ENCODE measurements at places on chromosomes 3 and 15. TPM values are rescaled to one million over a fixed set of nuclear protein-coding genes. Genes with fewer than 3 reads are reported as not detected.

The FRMD4B gene
- total RNA-seq = 34.5 TPM

The POPDC2 gene
- total RNA-seq = 1.9 TPM

The STAB1 gene
- 0.36 TPM for total RNA-seq

DNA sequence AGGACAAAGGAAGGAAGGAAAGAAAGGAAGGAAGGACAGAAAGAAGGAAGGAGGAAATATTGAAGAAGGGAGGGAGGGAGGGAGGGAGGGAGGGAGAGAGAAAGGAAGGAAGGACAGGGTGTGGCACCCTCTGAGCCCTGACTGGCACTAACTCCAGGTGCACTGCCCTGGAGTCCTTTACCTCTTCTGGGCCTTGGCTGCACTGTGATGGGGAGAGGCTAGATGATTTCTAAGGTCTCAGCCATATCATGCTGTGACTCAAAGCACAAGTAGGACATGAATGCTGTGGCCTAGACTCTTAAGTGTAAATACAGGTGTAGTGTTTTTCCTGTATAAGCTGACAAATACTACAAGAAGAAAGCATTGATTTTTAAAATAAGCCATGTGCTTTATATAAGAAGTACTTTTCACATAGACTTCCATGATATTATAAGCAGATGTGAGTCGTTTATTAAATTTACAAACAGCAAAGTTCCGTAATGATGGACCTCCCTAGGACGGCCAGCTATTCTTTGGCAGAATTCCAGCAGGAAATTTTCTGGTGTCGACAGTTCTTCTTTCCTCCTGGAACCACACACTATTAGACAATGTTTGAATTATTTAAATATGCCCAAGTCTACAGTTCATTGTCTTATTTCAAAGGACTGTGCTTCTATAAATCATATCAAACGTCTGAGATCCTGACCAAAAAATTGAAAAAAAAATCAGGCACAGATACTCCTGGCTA lies 213.8 kb upstream of the C2CD4B start:
- DNase-seq = no peak

The PLA2G4E gene
- total RNA-seq = not detected

- no peak for DNase-seq
These were observed 37.3 kb upstream of the CDV3 start for GRCh38 chr3:133535971-133536881.

DNA sequence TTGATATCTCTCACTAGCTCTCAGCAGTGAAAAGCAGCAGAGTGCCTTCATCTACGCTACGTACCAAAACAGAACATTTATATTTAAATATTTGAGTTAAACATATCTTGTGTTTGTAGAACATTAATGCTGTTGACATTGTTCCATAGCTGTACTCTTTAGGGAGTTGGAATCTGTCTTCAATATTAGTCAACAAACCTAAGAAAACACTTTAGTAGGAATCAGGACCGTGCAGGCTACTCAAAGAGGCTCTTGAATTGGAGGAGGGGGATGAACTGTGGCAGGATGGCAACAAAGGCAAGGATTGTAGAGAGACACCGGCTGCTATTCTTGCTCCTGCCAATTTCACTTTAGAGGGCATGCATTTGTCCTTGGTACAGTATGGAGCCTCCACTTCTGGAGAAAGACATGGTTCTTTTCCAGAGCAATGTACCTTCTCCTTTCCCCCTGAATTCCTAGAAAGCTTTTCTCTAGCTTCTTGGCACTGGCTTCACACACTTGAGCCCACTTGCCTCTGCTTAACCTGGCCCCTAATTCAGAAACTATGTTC lies 265.9 kb downstream of the CD47 start:
- no peak for DNase-seq

The FBLN2 gene
- not detected for total RNA-seq

GRCh38 chr3:72274493-72275330 lies 489.8 kb upstream of the PROK2 start:
- DNase-seq = no peak

GRCh38 chr15:25182736-25183445 lies 228.1 kb downstream of the SNRPN start:
- DNase-seq = peak; percentile 44

DNA sequence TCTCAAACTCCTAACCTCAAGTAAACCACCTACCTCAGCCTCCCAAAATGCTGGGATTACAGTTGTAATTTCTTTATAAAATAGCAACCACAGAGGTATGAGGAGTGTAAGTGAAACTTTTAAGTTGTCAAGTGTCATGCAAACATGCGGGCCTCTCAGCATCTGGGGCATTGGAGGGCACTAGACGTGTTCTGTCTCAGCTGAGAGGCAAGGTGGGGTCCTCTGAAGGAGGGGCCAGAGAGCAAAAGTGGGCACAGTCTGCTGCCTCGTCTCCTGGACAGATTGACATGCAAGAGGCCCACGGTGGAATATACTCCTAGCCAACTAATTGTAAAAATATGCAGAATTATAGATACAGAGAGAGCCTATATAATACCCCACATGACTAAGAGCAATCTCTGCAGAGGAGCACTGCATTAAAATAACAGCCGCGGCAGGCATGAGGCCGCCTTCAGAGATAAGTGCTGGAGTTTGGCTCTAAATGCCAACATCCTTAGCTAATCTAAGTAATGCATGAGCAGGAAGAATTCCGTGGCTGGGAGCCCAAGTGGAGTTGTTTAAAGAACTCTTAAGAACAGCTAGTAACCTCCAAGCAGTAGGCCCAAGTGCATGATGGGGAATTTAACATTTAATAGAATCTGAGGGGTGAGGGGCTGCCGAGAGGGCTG lies 87.8 kb upstream of the RNU6-1 start:
- no peak for DNase-seq

- no peak for DNase-seq
These were observed 29.7 kb downstream of the PRR23E start for GRCh38 chr3:127222664-127223063.

The SEMA3F gene
- total RNA-seq = 0.32 TPM

The DZIP1L gene
- not detected for total RNA-seq

GRCh38 chr3:174776123-174776522 lies 83.0 kb upstream of the NAALADL2 start:
- DNase-seq = no peak

GRCh38 chr3:61032991-61033390 lies 218.3 kb downstream of the FHIT start:
- no peak for DNase-seq

The RBM5 gene
- total RNA-seq = 159 TPM

DNA sequence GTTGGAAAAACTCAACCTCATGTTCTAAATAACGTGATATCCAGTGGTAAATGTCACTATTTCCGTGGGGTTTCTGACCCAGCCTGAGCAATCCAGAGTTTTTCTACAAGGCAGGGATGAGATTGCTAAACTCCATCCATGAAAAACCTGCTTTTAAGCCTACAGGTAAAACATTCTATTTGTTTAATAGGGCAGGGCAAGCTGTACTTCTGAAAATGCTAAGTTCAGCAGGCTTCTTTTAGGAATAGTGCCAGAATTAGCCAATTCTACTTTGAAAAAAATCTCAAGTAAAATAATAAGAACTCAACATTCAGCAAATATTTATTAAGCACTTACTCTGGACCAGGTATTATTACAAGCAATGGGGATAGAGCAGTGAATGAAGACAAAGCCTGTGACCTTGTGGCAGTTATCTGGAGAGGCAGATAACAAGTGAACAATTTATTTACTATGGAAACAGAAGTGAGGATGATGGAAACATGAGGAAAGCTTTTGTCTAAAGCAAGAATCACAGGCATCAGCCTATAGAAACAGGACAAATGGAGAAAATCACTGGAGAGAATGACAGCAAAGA lies 13.3 kb downstream of the RPSA start:
- no peak for DNase-seq

The MNS1 gene
- total RNA-seq = 0.73 TPM

- no peak for DNase-seq
These were observed 447.8 kb downstream of the MECOM start for GRCh38 chr3:169215461-169216352.

DNA sequence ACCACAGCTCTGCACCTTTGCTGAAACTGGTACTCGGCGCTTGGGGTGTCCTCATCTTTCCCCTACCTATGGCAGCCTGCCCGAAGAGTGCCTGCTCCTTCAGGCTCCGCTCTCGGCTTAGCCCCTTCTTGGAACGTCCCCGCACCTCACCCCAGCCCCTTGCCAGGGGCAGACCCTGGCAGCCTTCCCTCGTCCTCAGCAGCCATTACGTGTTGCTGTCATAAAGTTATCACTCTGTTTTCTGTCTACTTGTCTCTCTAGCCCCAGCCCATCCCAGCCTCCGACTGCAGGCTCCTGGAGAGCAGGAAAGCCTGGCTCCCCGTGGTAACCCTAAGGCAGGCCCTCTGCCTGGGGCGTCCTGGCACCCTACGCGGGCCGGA lies 5.1 kb upstream of the BAHD1 start:
- DNase-seq = no peak

The MST1R gene
- total RNA-seq = 0.68 TPM

- peak; percentile 55 for DNase-seq
These were observed 420 bp downstream of the SLC27A2 start for GRCh38 chr15:50182219-50183013.

DNA sequence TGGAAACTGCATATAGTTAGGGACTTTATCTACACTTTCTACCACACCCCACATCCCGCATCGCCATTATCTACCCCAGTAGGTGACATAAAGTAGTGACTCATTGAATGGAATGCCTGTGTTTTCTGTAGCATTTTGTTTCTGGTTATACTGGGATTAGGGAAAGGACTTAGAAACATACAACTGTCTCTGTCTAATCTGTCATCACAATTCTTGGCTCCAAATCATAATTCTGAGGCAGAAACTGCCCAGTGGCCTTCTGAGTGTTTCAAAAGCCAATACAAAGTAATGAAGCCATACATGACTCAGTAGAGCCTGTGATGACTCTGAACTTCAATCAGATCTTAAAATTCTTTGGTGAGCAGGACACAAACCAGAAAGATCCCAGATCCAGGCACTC lies 115.7 kb upstream of the CHRM5 start:
- DNase-seq = no peak

GRCh38 chr3:14347110-14347509 lies 55.3 kb upstream of the SLC6A6 start:
- no peak for DNase-seq

The CPNE9 gene
- total RNA-seq = not detected

The CCDC54 gene
- not detected for total RNA-seq

The TGFBR2 gene
- 45.0 TPM for total RNA-seq

GRCh38 chr3:43894176-43895049 lies 203.7 kb downstream of the ABHD5 start:
- no peak for DNase-seq

DNA sequence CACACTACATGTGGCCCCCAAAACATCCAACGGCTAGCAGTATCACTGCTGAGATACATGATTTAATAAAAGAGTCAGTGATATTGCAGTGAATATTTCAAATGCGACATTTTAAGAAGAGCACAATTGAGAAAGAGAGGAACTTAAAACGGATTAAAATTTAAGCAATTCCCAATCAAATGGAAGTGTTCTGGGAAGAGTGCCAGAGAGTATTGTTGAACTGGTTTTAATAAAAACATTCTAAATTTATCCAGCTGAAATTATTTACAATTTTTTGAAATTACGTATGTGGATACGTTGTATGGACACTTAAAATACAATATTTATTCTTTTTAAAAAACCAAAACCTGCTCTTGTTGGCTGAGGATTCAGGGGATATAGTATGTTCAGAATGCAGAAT lies 117.7 kb downstream of the C3orf38 start:
- DNase-seq = no peak

- DNase-seq = no peak
These were observed 5.8 kb upstream of the CCR3 start for GRCh38 chr3:46236294-46237054.

The SUCLG2 gene
- total RNA-seq = 70.6 TPM

DNA sequence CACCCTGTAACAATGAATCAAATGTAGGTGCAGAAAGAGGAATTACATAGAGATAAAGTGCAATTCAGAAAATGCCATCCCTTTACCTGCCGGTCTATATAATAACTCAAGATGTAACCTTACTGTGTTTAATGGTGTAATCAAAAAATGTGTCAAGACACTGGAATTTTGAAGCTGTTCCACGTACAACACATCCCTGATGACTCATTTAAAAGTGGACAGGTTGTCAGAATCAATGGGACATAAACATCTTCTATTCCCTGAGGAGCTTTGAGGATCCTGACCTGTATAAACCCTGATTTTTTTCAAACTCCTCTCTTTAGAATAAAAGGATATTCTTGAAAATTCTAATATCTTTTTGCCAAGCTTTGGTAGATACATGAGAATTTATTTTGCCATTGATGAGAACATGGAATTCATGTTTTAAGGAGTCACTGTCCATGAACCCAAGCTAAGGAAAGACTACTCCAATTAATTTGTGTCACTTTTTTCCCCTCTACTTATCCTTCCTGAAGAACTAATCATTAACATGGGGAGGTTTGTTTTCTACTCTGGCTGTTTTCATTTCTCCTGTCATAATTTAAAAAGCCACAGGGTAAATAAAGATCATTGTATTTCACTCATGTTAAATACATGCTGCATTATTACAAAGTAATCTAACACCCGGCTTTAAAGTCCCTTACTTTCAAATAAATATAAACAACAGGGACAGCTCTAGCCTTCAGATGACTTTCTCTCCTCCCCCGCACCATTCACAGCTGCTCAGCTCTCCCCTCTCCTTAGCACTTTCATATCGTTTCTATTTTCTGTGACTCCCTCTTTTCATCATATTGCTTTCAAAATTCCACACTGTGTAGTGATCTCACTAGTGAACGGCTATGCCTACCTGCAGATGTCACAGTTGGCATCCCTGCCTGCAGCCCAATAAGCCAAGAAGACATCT lies 138.3 kb downstream of the TAFA4 start:
- no peak for DNase-seq

GRCh38 chr3:159632851-159633250 lies 355.8 kb upstream of the IL12A start:
- no peak for DNase-seq

- DNase-seq = no peak
These were observed 20.7 kb upstream of the POC1A start for GRCh38 chr3:52174896-52175295.

- no peak for DNase-seq
These were observed 165.3 kb upstream of the CTNNB1 start for GRCh38 chr3:41033956-41034519.

The TNFAIP8L3 gene
- not detected for total RNA-seq

The NUP210 gene
- total RNA-seq = 116 TPM

GRCh38 chr3:149658744-149659497 lies 1.1 kb upstream of the WWTR1 start:
- DNase-seq = no peak

- DNase-seq = no peak
These were observed 11.6 kb upstream of the AEN start for GRCh38 chr15:88609344-88610090.

DNA sequence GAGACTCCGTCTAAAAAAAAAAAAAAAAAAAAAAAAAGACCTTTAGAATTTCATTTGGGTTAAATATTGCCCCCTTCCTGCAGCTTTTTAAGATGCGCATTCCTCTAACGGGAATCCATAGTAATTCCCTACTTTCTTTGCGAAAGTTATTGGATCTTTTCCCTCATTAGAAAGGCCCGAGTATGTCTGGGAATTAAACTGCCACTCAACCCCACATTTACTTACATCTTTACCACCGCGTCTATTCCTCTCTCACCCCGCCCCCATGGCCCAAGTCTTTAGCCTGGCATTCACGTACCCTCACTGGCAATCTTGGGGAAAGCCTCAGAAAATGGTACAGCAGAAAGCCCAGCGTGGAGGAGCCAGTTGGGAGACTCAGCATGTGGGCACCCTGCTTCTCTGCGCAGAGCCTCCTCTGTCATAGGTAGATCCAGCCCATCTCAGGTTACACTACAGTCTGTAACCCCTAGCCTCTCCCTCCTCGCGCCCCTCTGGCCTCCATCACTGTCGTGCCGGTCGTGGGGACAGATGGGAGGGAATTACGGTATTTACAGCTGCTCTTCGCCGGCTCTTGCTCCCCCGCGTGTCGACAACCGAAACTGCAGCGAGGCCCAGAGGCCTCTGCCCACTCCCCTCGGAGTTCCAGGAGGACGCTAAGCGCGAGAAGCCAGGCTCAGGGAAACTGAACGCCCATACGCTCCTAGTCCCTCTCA lies 6.4 kb upstream of the ANKDD1A start:
- peak; percentile 77 for DNase-seq
